ENCODE measurements at places on chromosomes 11 and 22.

DNA sequence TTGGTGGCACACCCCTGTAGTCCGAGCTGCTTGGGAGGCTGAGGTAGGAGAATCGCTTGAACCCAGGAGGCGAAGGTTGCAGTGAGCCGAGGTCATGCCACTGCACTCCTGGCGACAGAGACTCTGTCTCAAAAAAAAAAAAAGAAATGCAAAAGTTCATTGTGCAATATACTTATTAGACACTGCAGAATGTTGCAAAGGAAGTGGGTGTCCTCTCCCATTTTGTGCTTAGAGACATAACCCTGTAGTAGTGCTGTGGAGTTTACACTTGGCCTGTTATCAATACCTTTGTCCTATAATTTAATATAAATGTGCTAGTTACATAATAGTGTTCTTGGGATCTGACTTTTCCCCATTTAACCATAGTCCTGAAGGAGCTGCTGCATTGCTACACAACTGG, 9.4 kb downstream of the BCL2L13 start:
- DNase-seq: no peak

DNA sequence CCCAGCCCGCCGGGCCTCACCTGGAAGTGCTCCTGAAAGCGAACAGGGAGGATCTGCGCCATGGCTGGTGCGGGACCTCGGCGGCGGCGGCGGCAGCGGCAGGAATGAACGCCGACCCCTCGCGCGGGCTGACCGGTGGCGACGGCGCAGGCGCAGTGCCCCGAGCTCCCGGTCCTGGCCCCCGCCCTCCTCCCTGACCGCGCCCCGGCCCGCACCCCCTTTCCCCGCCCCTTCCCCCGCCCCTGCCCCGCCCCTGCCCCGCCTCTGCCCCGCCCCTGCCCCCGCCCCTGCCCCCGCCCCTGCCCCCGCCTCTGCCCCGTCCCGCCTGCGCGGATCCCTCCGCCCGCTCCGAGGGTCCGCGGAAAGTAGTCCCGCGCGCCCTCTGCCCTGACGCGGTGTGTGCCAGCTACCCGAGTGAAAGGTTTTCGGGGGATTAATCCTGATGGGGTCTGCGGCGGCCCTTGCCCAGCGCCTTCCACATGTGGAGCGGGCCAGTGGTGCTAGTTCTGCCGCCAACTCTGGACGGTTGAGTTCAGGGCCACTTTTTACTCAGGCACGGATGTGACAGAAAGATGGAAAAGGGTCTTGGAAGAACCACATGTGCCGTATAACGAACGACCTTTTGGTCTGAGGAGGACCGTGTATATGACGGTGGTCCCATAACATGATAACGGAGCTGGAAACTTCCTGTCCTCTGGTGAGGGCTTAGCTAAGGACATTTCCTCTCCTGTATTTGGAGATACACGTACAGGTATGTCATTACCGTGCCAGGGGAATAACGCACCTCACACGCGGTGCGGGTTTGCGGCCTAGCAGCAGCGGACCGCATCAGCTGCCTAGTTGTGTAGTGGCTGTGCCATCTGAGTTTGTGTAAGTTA, at the start of gene CLTCL1:
Gene CLTCL1 (minus strand): TSS at position 140 of the 878 bp plus-strand sequence. CDS start 78 bp downstream, at position 62.
- peak; percentile 69 for DNase-seq

GRCh38 chr22:38110863-38111852, 674 bp upstream of the BAIAP2L2 start:
- DNase-seq: no peak

DNA sequence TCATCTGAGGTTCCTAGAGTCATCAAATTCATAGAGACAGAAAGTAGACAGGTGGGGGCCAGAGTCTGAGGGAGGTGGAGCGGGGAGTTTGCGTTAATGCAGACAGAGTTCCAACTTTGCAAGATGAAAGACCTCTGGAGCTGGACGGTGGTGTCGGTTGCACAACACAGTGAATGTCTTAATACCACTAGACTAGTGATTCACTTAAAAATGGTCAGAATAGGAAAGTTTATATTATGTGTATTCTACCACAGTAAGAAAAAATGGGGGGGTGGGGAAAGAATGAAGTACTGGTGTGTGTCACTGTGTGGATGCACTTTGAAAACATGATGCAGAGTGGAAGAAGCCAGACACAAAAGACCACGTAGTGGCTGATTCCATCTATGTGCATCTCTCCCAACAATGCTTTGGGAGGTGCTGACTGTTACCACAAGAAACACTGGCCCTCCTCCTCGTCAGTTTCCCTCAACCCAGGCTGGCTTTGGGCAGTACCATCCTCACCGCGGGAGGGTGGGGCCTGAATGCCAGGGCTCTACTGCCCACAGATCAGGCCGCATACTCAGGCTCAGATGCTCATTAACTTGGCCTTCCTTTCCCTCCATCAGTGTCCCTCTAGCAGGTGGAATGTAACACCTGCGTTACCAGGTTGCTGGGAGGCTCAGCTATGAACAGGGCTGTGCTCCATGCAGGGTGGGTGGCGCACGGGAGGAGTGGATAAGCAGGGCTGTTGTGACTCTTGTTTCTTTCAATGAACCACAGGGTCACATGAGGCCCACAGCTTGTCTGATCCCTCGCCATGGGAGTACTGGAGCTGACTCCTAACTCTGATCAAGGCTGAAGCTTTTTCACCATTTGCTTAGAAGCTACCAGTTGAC, 297.0 kb downstream of the CTTN start:
- no peak for DNase-seq

GRCh38 chr11:125061281-125061680, 1.8 kb upstream of the SLC37A2 start:
- DNase-seq: no peak

DNA sequence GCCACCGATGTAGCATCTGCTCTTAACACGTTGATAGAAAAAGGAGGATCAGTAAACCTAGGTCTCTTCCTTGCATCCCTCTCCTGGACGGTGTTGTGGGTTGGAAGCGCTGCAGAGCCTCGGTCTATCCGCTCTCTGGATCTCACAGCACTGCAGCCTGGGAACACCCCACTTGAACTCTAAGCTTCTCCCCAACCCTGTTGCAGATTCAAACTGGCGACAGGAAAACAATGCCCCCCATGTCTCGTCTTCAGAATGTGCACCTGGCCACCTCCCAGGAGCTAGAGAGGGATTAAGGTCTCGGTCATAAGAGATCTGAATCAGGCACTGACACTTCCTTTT, 454 bp downstream of the TMEM218 start:
- no peak for DNase-seq

GRCh38 chr11:125129316-125129993, 18.0 kb upstream of the TMEM218 start:
- no peak for DNase-seq

DNA sequence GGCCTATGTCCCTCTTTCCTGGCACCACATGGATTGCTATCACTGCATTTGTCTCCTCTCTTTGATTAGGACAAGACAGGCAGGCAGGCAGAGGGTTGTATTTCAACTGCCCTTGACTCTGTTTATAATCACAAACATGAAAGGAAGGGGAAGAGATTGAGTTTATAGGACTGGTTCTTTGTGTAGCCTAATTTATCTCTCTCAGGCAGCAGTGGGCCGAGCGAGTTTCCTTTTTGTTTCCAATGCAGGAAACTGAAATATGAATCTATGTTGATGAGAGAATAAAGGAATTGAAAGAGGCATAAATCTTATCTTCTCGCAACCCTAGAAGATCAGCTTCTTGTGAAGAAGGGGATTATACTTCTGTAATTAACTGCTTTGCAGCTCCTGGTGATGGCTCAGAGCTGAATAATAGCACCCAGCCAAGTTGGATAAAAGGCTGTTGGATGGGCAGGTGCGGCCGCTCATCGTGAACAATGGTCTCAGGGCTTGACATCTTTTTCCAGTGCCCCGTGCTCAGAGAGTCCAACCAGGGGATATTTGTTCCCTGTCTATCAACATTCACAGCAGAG, 80.6 kb upstream of the SYT13 start:
- no peak for DNase-seq

DNA sequence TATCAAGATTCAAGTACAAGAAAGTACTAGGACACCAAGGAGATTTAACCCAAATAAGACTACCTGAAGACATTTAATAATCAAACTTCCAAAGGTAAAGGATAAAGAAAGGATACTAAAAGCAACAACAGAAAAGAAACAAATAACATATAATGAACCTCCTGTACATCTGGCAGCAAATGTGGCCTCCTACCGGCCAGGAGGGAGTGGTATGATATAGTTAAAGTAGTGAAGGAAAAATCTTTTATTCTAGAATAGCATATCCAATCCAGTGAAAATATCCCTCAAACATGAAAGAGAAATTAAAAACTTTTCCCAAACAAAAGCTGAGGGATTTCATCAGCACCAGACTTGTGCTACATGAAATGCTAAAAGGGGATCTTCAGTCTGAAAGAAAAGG, 104.7 kb upstream of the GUCY1A2 start:
- no peak for DNase-seq

DNA sequence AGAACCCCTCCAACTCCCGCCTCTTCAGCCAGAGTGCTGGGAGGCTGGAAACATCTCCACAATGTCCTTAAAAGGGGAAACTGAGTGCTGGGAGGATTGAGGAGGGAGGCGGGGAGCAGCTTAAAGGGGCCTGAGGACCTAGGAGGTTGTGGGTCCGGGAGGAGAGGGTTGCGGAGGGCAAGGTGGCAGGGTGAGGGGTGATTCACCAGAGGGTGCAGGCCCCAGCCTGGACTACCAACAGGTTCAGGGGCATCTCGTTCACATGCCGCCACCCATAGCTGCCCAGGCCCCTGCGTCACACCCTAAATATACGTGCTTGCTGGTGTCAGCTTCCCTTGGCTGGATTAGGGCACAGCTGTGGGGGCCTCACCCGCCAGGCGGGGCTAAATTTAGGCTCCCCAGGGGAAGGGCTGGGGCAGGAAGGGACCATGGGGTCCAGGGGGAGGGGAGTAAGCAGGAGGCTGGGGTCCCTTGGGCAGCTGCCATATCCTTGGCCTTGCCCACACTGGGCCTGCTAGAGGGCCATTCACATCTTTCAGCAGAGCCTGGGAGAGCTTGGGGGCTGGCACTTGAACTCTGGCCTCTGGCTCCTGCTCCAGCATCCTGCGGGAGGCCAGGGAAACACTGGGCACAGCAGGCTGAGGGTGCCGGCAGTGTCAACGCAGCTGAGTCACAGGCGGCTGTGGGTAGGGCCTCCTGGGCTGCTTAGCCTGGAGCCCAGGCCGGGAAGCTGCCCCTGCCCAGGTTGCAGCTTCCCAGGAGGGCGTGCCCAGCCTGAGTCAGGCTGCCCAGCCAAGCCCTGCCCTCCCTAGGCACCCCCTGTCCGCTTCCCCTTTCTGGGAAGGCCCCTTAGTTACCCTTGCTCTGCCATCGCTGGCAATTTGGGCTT, 1.3 kb downstream of the EHBP1L1 start:
- no peak for DNase-seq

DNA sequence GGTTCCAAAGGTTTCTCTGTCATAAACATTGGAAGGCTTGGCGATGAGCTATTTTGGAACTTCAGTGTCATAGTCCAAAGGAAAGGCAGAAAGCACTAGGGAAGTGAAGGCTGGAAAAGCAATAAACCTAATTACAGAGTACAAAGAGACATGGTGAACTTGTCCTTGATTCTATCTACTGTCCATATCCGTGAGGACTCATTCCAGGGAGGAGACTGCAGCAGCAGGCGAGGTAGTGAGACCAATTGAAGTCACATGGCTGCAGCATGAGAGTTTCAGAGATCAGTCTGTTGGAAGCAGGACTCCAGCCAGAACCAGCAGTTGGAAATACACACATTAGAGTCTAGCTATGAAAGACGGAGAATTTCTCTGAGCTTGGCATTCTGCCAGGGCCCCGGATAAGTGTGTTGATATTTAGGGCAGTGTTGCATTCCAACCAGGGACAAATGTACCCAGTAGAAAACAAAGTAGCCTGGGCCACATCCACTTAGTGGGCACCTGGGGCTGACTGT, 54.1 kb upstream of the ARHGAP42 start:
- DNase-seq: no peak

GRCh38 chr22:50246242-50247175, 1.7 kb upstream of the TUBGCP6 start:
- DNase-seq: no peak

DNA sequence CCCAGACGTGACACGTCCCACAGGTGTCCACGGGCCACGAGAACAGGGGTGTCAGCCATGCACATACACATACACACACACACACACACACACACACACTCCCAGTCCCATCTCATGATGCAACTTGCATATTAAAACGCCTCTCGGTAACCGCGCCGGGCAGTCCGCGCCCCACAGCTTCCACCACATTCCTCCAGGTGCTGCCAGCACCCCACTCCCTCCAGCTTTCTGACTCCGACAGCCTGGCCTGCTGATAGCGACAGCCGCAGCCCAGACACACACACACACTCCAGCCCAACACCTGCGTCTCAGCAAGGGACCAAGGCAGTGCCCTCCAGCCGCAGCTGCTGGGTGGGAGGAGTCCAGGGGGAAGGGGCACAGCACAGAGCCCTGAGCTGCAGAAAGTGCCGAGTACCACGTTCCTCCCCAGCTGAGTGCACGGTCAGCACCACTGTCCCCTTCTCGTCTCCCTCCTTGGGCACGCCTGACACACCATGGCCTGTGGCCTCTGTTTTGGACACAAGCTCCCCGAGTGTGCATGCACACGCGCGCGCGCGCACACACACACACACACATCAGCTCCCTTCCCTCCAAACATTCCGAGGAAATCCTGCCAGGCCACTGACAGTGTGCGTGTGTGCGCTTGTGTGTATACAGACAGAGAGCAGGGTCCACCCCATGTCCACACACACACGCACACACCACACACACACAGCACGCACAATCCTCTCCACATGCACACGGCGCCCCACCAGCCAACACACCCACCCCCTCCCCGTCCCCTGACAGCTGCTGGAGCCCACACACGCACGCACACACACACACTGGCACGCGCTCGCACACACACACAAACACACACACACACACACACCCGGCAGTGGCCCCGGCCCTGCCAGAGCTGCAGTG, 1.2 kb downstream of the ELFN2 start:
- DNase-seq: no peak

GRCh38 chr11:75592715-75593114, 30.7 kb downstream of the SERPINH1 start:
- DNase-seq: no peak

GRCh38 chr11:130728185-130729180, 187.8 kb downstream of the SNX19 start:
- no peak for DNase-seq

DNA sequence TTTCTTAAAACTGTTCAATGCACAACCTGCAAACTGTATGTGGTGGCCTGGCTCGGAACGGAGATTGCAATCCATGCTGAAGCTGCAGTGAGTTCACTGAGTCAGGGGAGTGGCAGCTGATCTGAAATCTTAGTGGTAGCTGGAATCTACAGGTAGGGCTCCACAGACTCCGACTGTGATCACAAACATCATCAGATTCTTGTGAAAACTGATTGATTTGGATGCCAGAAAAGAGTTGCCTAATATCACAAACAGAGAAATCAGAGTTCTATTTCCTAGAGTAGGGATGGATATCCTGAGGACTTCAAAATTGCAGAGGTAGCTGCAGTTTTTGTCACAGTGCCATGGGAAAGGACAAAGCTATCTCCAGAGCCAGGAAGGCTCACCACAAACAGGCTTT, 57.5 kb upstream of the SC5D start:
- no peak for DNase-seq

Data from effector CD8-positive, alpha-beta T cell (primary cell).